8988T (cell line): ENCODE measurements at places on chromosomes 1 and 21.

DNA sequence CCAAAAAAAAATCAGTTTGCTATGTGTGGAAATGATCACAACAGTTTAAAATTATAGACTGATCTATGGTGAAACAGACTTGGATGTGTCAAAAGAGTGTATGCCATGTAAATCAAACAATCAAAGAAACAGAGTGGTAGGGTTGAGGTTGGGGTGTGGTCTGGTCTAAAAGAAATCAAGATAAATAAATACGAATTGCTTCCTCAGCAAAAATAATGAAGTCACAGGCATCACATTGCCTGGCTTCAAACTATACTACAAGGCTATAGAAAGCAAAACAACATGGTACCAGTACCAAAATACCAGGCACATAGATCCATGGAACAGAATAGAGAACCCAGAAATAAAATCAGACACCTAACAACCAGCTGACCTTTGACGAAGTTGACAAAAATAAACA is 1796.9 kb downstream of the NCAM2 start:
- DNase-seq, result no peak

DNA sequence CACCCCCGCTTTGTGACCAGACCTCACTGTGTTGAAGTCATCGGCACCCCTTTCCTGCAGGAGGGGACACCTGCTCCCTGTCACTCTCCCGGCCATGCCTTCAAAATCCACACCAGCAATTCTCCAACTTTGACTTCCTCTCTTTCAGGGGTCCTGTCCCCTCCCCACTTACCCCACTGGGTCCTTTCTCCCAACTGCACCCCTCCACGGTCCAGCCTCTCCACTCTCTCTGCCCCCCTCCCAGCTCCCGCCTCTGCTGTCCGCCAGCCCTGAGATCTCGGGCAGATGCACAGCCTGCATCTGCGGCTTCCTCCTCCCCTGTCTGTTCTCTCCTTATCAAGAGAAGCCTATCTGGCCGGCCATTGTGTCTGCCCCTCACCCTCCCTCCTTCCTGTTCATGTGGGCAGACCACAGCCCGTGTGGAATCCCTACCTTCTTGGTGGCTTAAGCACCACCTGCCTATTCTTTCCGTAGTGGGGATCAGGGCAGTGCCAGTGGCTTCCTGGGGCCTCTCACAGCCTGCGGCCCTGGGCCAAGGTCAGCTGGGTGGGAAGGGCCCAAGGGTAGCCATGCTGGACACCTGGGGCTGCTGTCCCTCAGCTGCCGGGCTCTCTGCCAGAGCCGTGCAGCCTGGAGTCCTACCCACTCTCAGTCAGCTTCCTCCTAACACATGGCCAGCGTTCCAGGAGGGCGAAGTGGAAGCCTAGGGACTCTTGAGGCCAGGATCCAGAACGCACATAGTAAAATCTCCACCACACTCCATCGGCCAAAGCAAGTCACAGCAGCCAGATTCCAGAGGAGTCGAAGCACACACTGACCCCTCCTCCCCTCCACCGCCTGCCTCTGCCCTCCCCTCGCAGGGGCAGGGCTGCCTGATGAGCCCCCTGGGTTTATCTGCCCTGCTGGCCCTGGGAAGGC is 5.1 kb upstream of the HES4 start:
- DNase-seq, result no peak

DNA sequence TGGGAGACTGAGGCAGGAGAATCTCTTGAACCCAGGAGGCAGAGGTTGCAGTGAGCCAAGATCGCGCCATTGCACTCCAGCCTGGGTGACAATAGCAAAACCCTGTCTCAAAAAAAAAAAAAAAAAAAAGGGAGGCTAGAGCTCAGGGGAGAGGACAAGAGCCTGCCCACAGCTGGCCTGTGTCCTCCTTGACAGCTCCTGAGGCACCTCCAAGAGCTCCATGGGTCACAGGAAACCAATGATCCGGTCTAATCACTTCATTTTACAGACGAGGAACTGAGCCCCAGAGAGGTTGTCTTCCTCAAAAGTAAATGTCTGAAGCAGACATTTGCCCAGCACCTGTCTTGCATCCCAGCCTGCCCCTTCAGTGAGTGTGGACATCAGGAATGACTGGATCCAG is 49.4 kb downstream of the NID1 start:
- DNase-seq, result no peak

DNA sequence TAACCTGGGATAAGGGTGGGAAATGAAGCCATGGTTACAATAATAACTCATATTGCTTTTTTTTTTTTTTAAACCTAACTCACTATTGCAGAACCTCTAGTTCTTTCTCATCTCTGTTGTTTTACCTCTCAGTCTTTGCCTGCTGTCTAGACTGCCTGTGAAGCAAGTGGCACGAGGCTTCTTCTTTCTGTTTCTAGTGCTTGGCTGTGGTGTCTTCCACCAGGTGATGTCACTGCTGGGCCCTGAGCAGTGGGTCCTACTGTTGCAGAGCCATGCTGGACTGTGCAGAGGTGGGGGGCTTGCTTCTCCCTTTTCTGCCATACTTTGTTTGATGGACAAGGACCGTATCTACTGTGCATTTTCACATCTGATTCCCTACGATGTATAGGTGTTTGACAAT is 51.7 kb downstream of the ZNF326 start:
- no peak for DNase-seq

DNA sequence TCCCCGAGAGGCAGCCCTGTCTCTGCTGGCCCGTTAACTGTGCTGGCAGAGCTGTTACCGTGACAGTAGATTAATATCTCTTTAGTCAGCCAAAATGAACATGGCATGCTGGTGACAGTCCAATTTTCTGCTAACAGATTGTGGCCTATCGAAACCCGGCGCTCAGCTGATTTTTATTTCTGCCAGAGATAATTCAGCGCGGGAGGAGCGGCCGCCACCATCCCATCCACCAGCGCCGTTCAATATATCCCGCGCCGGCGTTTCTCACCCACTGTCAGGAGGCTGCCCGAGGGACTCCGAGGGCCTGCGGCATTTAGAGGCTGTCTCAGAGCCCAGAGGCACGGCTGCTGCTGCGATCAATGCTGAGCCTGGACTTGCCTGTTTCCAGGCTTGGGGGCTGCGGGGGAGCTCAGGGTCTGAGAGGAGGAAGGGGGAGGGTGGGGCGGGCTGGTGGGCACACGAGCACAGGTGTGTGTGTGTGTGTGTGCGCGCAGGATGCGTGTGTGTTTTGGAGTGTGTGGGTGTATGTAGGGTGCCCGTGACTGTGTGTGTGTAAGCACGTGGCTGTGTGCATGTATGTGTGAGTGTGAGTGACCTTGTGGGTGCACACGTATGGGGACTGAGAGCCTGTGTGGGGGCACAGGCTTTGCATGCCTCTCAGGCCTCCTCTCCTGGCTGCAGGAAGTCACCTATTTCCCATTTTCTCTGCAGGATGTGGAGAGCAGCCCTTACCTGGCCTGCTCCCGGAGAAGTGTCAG is 109.7 kb upstream of the ACTRT2 start:
- DNase-seq, result no peak

DNA sequence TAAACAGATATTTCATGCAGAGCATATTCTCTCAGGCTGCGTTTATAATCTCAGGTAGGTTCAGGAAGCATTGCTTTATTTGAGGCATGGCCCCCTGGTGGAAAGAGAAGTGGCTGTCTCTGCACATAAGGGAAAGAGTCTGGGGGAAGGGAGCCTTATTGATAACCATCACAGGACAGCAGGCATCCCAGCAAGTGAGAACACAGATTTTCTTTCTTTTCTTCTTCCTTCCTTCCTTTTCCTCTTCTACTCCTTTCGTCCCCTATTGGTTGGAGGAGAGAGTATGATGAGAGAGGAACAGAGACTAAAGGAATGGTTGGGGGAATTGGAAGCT is 21.9 kb downstream of the TSNAX start:
- peak; percentile 21 for DNase-seq

GRCh38 chr21:31870472-31871193 is 2.2 kb upstream of the HUNK start:
- no peak for DNase-seq

DNA sequence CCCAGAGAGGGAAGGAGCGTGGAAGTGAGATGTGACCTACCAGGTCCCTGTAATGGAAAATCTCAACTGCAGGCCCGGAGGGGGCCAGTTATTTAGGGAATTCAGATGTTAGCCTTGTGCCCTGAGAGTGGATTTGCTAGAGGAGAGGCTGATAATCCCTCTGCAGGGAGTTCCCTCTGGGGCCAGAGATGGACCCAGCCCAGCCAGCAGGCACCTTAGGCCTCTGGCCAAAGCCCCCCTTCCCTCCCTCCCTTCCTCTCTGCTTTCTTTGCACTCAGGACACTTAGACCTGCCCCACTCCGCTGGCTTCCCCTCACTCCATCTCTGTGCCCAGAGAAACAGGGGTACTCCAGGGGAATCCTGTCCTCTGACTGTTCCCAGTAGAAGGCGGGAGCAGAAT is 1.5 kb upstream of the ATP1A2 start:
- no peak for DNase-seq

GRCh38 chr1:198809247-198809646 is 170.4 kb downstream of the PTPRC start:
- no peak for DNase-seq

GRCh38 chr1:159248311-159248710 is 43.6 kb downstream of the ACKR1 start:
- DNase-seq, result no peak

GRCh38 chr1:115461526-115461925 is 123.5 kb upstream of the NGF start:
- no peak for DNase-seq

DNA sequence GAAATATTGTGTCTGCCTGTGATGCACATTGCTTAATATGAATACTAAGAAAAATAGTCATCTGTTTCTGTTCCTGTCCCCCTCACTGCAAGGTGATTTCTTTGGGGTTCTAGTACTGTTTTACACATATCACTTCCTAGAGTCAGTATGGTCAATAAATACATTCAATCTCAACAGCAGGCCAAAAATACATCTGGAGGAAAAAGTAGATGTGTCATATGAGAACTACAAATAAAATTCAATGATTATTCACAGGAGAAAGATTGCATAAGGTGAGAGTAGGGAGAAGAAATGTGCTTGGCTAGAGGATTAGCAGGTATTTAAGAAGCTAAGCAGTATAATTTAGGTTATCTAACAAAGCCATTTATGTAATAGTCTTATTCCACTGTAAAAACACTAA is 45.3 kb upstream of the SAMSN1 start:
- no peak for DNase-seq

- no peak for DNase-seq
Observed at GRCh38 chr1:178262120-178262500, 168.2 kb downstream of the RASAL2 start.

DNA sequence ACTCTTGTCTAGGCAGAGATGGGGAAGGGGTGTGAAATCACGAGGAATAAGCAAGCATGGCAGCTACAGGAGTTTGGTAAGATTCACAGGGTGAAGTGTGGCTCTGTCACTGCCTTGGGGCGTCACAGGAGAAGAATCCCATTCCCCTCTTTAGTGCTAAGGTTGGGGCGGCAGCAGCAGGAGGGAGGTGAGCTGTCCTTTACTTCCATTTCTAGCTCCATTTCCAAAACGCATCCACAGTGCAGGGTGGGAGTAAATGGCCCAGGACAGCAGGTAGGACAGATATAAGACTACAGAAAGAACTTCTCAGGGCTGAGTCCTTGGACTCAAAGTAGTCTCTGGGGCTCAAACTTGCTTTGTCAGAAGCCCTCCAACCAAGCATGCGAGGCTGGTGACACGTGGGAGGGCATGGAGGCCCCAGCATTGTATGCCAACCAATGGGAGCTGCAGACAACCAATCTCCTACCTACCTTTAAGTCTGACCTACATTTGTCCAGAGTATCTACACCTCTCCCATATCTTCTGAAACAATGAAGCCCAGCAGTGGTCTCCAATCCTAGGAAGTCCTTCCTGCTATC is 8.5 kb downstream of the MEF2D start:
- DNase-seq, result no peak

GRCh38 chr21:28325618-28326017 is 667.1 kb downstream of the LTN1 start:
- DNase-seq, result no peak

GRCh38 chr1:156691665-156692440 is 13.5 kb downstream of the CRABP2 start:
- DNase-seq, result peak; percentile 47

- DNase-seq, result no peak
Observed at GRCh38 chr1:96660503-96660902, 61.1 kb upstream of the PTBP2 start.

GRCh38 chr1:154750681-154751665 is 119.1 kb downstream of the KCNN3 start:
- no peak for DNase-seq

GRCh38 chr1:88455621-88456256 is 228.3 kb upstream of the PKN2 start:
- no peak for DNase-seq

- DNase-seq, result no peak
Observed at GRCh38 chr21:15841856-15842564, 112.2 kb downstream of the USP25 start.

GRCh38 chr1:52707927-52708655 is 9.9 kb upstream of the COA7 start:
- DNase-seq, result no peak

- no peak for DNase-seq
Observed at GRCh38 chr1:203751051-203751450, 13.9 kb upstream of the LAX1 start.

DNA sequence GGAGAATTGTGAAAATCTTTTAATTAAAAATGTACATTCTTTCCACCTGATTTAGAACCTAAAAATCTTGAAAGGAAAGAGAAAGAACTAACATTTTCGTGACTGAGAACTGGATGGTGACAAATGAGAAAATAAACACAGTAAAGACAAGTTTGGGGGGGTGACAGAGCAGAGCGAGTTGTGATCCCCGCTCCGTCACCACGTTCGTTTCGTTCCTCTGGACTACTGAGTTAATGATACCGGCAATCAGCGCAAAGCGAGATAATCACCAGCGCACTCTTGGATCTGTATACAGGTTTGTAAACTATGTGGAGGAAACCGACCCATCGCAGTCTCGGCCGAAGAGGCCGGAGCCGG is 31.2 kb upstream of the CFAP126 start:
- DNase-seq, result no peak

DNA sequence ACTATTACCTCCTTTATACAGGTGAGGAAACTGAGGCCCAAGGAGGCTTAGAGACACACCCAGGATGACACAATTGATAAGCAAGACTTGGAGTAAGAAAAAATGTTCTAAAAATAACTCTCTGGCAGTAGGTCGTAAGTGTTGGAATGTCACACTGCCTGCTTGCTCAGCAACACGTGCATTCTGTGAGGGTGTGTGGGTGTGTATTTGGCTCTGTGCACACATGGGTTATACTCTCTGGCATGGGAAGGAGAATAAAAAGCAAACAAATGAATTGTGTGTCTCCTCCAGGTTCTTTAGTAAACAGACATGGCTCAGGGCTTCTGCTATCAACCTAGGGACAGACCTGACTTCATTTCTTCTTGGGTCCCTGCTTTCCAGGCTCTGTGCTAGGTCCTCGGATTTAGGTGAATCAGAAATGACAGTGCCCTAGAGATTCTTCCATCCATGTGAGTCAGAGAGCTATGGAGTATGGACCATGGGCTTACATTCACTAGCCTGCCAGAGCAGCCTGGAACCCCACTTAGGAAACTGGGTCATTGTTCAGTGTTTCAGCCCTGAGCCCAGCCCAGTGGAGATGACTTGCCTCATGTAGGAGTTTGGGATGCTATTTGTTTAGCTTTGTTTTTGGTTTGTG is 72.4 kb downstream of the ELAVL4 start:
- no peak for DNase-seq

GRCh38 chr1:231417513-231417912 is 4.6 kb downstream of the EGLN1 start:
- DNase-seq, result no peak
